ENCODE measurements at places on chromosomes 11 and 22. TPM values are rescaled to one million over a fixed set of nuclear protein-coding genes. Genes with fewer than 3 reads are reported as not detected.
A peak's percentile ranks its signal among the peaks of the same experiment; 100 is the strongest.

GRCh38 chr11:114081641-114082414, 22.3 kb downstream of the ZBTB16 start:
- no peaks in the 10 kb centered on the region for H3K27me3 ChIP-seq
- H3K4me3 ChIP-seq = no peak overlapping the region
- DNase-seq = no peak
- peak overlapping the region; percentile 89 for H3K27ac ChIP-seq

DNA sequence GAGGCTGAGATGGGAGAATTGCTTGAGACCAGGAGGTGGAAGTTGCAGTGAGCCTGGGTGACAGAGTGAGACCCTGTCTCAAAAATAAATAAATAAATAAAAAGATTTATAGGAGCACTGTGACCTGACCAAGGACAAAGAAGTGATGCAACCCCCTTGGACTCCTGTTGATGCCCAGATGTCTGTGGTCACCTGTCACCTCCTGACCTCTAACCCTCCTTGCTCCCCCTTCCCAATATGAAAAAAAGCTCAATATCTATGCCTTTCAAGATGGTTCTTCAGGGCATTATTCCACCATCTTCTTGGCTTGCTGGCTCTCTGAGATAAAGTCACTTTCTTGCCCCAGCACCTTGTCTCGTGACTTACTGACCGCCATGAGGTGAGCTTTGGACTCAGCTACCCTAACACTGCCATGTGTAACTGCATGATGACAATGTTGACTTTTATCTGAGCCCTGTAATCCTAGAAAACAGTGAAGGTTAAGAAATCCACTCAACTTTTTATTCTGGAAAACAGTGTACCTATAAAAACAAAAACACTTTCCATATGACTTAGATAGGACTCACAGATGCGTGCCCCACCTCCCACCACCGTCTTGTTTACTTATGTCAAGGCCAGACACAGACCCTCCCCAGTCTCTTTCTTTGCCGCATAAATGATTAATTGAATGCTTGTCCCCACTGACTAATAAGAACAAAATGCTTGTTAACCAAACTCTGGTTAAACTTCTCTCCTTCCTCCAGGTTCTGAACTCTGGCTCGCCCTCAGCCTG, 360.5 kb downstream of the BUD13 start:
- DNase-seq = no peak
- H3K27me3 ChIP-seq = no peaks in the 10 kb centered on the region
- H3K4me3 ChIP-seq = no peak overlapping the region
- H3K36me3 ChIP-seq = no peaks in the 10 kb centered on the region

The ARCN1 gene
- 128 TPM for total RNA-seq

The ACR gene
- total RNA-seq = 1.8 TPM

DNA sequence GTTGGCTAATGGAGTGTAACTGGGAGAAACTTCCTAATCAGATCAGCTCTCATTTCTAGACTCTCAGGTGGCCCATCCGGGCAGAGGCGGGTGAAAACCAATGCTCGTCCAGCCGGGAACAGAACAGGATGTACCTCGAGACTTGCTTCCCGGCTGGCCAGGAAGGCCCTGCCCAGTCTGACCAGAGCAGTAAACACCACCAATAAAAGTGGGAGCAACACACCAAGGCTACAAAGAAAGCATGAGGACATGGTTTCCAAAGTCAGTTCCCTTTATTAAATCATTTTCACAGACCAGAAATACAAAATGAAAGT, 940 bp upstream of the TNKS1BP1 start:
- H3K27me3 ChIP-seq = no peaks in the 10 kb centered on the region
- H3K4me1 ChIP-seq = no peaks in the 10 kb centered on the region
- peak overlapping the region; percentile 97 for H3K27ac ChIP-seq
- no peak overlapping the region for H3K4me3 ChIP-seq

The OTOG gene
- total RNA-seq = not detected

The ST14 gene
- 8.7 TPM for total RNA-seq

DNA sequence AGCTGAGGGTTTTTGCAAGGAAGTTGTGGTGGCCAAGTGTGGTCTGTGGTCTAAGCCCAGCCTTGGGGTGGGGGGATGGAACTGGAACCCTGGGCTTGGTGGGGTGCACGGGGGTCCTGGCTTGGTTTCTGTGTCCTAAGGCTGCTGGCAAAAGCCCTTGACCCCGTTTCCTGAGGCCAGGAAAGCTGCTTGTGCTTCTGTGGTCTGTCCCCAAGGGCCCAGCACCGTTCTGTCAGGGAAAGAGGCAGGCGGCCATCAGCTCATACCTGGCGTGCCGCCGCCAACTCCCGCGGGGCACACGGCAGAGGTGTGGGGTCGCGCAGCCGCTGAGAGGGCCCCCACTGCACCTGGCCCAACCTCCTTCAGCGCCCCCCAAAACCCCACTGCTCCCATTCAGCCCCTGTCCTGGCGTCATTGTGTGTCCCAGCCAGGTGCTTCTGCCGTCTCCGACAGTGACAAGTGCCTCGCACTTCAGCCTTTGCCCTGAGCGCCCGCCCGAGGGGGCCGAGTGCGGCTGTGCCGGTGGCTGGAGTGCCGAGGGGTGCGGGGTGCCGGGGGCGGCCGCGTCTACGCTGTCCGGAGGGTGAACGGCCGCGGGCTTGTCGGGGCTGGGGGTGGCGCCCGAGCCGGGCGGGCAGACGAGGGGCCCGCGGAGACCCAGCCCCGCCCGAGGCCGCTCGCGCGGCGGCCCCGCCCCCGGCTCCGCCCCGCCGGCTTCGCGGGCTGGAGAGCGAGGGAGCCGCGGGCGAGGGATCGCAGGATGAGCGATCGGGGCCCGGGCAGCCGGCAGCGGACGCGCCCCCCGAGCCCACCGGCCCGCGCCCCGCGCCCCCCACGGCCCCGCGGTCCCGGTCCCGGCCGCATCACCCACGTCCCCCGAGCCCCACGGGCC, at the start of gene CNIH2:
Gene CNIH2 (plus strand): TSS at position 705 of the 892 bp plus-strand sequence. CDS start 282 bp downstream, outside the sequence.
- H3K4me3 ChIP-seq = no peak within 1 kb of the TSS
- no peak for DNase-seq
- H3K27me3 ChIP-seq = no peaks in the 10 kb centered on the region
- no peak within 1 kb of the TSS for H3K27ac ChIP-seq

- H3K27me3 ChIP-seq = no peaks in the 10 kb centered on the region
- H3K4me3 ChIP-seq = no peak overlapping the region
- no peaks in the 10 kb centered on the region for H3K4me1 ChIP-seq
- no peak overlapping the region for H3K27ac ChIP-seq
- no peaks in the 10 kb centered on the region for H3K36me3 ChIP-seq
- no peak for DNase-seq
Observed at GRCh38 chr11:115699733-115700132, 195.5 kb upstream of the CADM1 start.

GRCh38 chr11:40281052-40281580, 1178.3 kb downstream of the LRRC4C start:
- H3K4me1 ChIP-seq = no peaks in the 10 kb centered on the region
- H3K27me3 ChIP-seq = no peaks in the 10 kb centered on the region
- H3K36me3 ChIP-seq = no peaks in the 10 kb centered on the region
- no peak overlapping the region for H3K27ac ChIP-seq
- no peak for DNase-seq

DNA sequence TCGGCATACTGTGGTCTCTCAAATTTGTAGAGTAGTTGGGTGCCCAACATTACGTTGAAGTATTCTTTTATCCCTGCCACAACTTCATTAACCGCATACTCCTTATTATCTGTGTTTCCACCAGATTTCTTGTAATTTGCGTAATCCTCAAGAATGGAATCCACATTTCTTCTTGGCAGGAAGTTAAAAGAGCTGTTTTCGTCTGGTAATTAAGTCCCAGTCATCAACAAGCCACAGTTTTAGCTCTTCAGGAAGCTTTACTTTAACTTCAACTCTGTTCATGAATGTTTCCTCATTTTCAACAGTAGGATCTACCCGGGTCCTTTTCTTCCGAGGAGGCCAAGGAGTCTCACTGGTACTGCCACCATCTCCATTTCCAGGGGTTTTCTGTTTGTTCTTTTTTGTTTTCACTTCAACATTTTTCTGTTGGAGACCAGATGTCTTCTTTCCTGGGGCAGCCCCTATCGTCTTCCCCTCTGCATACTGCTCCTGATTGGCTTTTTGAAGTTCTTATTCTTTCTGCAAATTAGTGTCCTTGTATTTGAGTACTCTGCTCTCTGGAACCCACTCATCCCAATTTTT, 30.3 kb downstream of the PDE3B start:
- H3K27me3 ChIP-seq = no peaks in the 10 kb centered on the region
- H3K36me3 ChIP-seq = no peaks in the 10 kb centered on the region
- H3K4me3 ChIP-seq = no peak overlapping the region
- H3K27ac ChIP-seq = no peak overlapping the region
- DNase-seq = no peak

DNA sequence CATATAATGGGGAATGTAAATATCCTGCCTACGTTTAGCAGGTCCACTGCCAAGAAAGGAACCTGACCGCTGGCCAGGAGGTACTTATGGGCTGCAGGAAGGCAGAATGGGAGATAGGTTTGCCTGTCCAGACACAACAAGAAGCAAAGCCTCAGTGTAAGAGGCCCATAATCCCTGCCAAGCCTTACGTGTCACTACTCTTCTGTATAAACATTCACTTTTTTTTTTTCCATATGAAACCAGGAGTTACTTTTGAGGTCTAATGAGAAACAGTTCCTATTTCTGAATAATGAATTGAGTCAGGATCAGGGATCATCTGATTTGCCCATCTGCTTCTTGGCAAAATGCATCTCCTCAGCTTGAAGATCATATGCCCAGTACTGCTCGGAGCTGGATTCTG, 230.2 kb downstream of the NTM start:
- no peak for DNase-seq
- no peak overlapping the region for H3K27ac ChIP-seq
- H3K4me1 ChIP-seq = no peaks in the 10 kb centered on the region
- no peak overlapping the region for H3K4me3 ChIP-seq
- no peaks in the 10 kb centered on the region for H3K27me3 ChIP-seq

- H3K4me3 ChIP-seq = no peak overlapping the region
- H3K27me3 ChIP-seq = no peaks in the 10 kb centered on the region
- no peak for DNase-seq
- no peaks in the 10 kb centered on the region for H3K36me3 ChIP-seq
- no peaks in the 10 kb centered on the region for H3K4me1 ChIP-seq
Observed at GRCh38 chr22:31491218-31491962, 1.7 kb upstream of the EIF4ENIF1 start.

- no peaks in the 10 kb centered on the region for H3K27me3 ChIP-seq
- no peak overlapping the region for H3K27ac ChIP-seq
- no peak for DNase-seq
- H3K4me1 ChIP-seq = no peaks in the 10 kb centered on the region
Observed at GRCh38 chr11:120718171-120718570, 206.6 kb downstream of the GRIK4 start.

- peaks cover 14% of the 10 kb centered on the region for H3K4me1 ChIP-seq
- H3K36me3 ChIP-seq = no peaks in the 10 kb centered on the region
- peak overlapping the region; percentile 19 for H3K27ac ChIP-seq
- DNase-seq = no peak
- H3K27me3 ChIP-seq = no peaks in the 10 kb centered on the region
Observed at GRCh38 chr11:78313181-78313795, 104.3 kb downstream of the GAB2 start.

- H3K36me3 ChIP-seq = no peaks in the 10 kb centered on the region
- H3K4me3 ChIP-seq = no peak overlapping the region
- no peaks in the 10 kb centered on the region for H3K4me1 ChIP-seq
- H3K27me3 ChIP-seq = no peaks in the 10 kb centered on the region
- H3K27ac ChIP-seq = no peak overlapping the region
Observed at GRCh38 chr11:85705800-85706199, 19.8 kb upstream of the CCDC89 start.

The TREH gene
- not detected for total RNA-seq

GRCh38 chr11:56932572-56933220, 56.0 kb upstream of the OR5AK2 start:
- no peak for DNase-seq
- H3K27me3 ChIP-seq = peaks cover 2% of the 10 kb centered on the region
- no peak overlapping the region for H3K27ac ChIP-seq
- no peak overlapping the region for H3K4me3 ChIP-seq
- no peaks in the 10 kb centered on the region for H3K4me1 ChIP-seq

- no peaks in the 10 kb centered on the region for H3K36me3 ChIP-seq
- H3K4me1 ChIP-seq = no peaks in the 10 kb centered on the region
- no peaks in the 10 kb centered on the region for H3K27me3 ChIP-seq
- H3K4me3 ChIP-seq = no peak overlapping the region
- peak; percentile 11 for DNase-seq
- H3K27ac ChIP-seq = no peak overlapping the region
Observed at GRCh38 chr22:50569041-50569459, 6.3 kb upstream of the SYCE3 start.

The NRIP3 gene
- total RNA-seq = 2.6 TPM

GRCh38 chr11:69572233-69572860, 68.6 kb upstream of the CCND1 start:
- H3K27ac ChIP-seq = no peak overlapping the region
- no peaks in the 10 kb centered on the region for H3K4me1 ChIP-seq
- DNase-seq = no peak
- H3K36me3 ChIP-seq = no peaks in the 10 kb centered on the region
- no peak overlapping the region for H3K4me3 ChIP-seq

DNA sequence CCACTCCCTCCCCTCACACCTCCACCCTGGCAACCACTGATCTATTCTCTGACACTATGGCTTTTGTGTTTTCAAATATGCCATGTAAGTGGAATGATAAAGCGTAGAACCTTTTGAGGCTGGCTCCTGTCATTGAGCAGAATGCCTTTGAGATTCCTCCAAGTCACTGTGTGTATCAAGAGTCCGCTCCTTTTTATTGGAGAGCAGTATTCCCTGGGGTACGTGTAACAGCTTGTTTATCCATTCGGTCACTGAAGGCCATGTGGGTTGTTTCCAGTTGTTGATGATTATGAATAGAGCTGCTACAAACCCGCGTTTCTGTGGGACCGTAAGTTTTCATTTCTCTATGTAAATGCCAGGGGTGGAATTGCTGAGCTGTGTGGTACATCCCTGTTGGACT, 10.3 kb downstream of the TP53I11 start:
- no peak for DNase-seq
- H3K4me3 ChIP-seq = no peak overlapping the region
- no peaks in the 10 kb centered on the region for H3K36me3 ChIP-seq
- H3K27me3 ChIP-seq = no peaks in the 10 kb centered on the region

The KRTAP5-7 gene
- 0.63 TPM for total RNA-seq

- no peak overlapping the region for H3K27ac ChIP-seq
- no peak for DNase-seq
- H3K27me3 ChIP-seq = no peaks in the 10 kb centered on the region
- no peaks in the 10 kb centered on the region for H3K4me1 ChIP-seq
Observed at GRCh38 chr11:126711977-126712625, 288.5 kb downstream of the KIRREL3 start.

GRCh38 chr11:46701078-46701654, 335 bp downstream of the ZNF408 start:
- peaks cover 7% of the 10 kb centered on the region for H3K36me3 ChIP-seq
- H3K27ac ChIP-seq = peak overlapping the region; percentile 85
- H3K4me3 ChIP-seq = peak overlapping the region; percentile 76
- no peaks in the 10 kb centered on the region for H3K27me3 ChIP-seq
- H3K4me1 ChIP-seq = peaks cover 3% of the 10 kb centered on the region

The SLN gene
- total RNA-seq = 1.0 TPM

- no peak overlapping the region for H3K4me3 ChIP-seq
- H3K27me3 ChIP-seq = no peaks in the 10 kb centered on the region
- no peak for DNase-seq
- H3K27ac ChIP-seq = no peak overlapping the region
Observed at GRCh38 chr11:29161191-29161590, 855.6 kb downstream of the KCNA4 start.

GRCh38 chr11:44371706-44372105, 61.8 kb upstream of the ALX4 start:
- no peak overlapping the region for H3K27ac ChIP-seq
- no peaks in the 10 kb centered on the region for H3K36me3 ChIP-seq
- H3K27me3 ChIP-seq = no peaks in the 10 kb centered on the region
- no peak for DNase-seq
- H3K4me3 ChIP-seq = no peak overlapping the region

GRCh38 chr22:46936378-46936903, 174.0 kb downstream of the TBC1D22A start:
- peak; percentile 60 for DNase-seq
- H3K36me3 ChIP-seq = no peaks in the 10 kb centered on the region
- no peaks in the 10 kb centered on the region for H3K4me1 ChIP-seq
- no peak overlapping the region for H3K4me3 ChIP-seq

The CST6 gene
- 14.0 TPM for total RNA-seq

All from aorta (tissue), 5 donors.